NCI-H1092 (cell line): ENCODE measurements at places on chromosomes 6 and 20.
A peak's percentile ranks its signal among the peaks of the same experiment; 100 is the strongest.

DNA sequence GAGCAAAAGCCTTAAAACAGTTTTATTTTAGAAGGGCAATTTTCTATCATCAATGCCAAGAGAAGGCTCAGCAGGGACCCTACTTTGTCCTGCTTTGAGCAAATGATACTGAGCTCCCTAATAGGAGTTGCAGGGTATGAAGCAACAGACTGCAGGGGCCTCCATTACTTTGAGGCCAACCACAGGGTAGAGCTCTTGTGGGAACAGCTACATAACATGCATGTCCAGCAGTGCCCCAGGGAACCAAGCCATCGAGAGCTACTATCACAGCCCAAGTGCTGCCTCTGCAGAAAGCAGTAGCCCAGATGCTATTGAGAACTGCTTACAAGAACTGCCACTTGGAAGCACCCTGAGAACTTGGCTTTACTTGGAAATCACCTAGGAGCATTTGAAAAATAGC is 222.1 kb downstream of the LAMA2 start:
- DNase-seq = no peak

DNA sequence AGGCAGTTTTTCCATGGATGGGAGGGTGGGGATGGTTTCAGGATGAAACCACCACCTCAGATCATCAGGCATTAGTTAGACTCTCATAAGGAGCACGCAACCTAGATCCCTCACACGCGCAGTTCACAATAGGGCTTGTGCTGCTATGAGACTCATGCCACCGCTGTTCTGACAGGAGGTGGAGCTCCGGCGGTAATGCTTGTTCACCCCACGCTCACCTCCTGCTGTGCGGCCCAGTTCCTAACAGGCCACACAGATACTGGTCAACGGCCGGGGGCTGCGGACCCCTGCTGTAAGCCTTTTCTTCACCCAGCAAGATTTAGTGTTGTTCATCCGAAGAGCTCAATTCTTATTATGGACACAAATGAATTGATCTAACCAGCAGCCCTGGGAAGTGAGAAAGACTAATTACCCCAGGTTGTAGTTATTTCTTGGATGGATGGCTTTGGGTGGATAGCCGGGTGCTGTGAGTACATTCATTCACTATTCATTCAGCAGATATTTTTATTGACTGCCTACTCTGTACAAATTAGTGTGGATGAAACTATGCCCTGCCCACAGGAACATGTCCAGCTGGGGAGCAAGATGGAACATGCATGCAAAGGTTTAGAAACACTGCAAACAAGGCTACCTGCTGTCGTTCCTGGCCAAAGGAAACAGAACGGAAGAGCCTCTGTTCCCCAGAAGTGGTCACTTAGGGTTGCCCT is 57.2 kb downstream of the RIOK1 start:
- DNase-seq = no peak

- DNase-seq = no peak
Measured at GRCh38 chr6:50993941-50994720, 175.5 kb downstream of the TFAP2B start.

DNA sequence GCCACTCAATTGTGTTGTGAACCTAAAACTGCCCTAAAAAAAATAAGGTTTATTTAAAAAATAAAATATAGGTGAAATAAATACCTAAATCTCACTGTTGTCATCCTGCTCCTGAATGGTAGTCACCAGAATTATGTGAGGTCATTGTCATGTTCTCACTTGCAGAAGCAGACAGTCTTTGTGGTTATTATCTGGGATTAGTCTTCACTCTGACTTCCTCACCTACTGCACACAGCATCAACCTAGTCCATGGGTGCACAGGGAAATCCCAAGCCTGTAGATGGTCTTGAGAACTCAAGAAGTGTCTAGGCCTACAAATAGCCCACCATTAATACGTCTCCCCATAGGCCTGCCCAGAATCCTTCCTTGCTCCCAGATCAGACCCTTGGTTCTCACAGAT is 97.0 kb downstream of the FOXF2 start:
- no peak for DNase-seq

DNA sequence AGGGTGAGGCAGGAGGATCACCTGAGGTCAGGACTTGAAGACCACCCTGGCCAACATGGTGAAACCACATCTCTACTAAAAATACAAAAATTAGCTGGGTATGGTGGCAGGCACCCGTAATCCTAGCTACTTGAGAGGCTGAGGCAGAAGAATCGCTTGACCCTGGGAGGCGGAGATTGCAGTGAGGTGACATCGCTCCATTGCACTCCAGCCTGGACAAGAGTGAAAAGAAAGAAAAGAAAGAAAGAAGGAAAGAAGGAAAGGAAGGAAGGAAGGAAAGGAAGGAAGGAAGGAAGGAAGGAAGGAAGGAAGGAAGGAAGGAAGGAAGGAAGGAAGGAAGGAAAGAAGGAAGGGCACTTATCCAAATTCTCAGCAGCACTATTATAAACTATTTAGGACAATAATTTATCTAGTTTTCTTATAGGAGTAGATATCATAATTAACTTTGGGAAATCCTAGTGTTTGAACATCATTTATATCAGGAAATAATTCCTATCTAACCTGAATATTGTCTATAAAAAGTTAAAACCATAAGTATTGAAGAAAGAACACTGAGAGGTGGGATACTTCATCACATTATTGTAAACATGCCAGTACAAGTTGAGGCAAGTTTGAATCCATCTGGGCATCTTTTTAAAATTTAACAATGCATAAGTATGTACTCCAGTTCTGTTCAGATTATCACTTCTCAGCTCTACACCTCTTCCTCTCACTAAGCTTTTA is 305.5 kb downstream of the SLC35F1 start:
- DNase-seq = no peak

GRCh38 chr6:153613719-153614455 is 425.2 kb upstream of the OPRM1 start:
- no peak for DNase-seq

DNA sequence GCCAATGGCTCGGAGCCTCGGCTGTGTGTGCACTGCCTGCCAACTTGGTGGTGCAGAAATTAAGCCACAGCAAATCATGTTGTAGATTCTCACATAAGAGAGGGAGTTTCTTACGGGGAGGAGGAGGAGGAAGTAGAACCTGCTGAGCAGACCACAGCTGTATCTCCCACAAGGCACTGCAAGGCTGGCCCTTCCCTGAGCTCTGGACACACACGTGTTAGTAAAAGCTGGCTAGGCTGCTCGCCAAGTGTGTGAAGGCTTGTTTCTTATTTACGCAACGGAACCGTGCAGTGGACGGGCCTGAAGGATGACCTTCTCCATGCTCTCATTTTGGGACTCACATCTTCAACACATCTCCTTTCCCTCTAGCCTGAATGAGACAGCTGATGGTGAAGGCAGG is 15.7 kb upstream of the QKI start:
- DNase-seq = no peak

DNA sequence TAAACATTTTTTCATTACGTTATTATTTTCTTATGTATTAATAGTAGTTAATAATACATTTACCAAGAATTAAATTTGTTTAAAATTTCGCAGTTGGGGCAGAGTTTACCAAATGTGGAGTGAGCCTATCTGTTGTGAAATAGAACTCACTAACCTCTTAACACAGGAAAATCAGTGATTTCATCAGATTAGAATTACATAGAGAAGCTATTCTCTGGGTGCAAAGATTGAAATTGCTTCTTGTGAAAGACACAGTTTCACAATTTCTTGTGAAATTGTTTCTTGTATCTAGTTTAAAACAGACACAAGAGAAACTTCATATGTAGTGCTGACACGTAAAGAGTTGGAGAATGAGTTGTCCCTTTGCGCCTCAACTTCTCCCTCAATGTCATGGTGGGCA is 69.4 kb upstream of the PRL start:
- DNase-seq = no peak

DNA sequence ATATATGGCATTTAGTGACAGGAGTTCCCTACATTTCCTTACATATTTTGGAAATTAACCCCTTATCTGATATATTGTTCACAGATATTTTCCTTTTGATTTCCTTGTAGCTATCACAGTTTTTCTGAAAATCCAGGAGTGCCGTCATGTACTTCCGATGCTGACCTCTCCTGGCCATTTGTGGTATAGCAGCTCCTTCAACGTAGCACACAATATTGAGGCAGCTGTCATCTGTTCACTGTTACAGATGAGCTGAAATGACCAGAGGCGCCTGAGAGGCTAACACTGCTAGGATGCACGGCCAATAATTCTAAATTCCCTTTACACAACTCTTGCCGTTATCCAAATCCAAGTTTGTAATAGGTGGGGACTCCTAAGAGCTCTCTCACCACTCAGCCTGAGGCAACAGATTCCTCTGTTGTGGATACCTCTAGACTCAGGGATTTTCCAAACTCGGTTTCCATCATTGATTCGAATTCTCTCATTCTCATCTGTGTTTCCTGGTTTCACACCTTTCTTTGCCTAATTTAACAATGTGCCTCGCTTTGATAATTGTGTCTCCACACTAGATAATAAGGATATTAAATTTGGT is 53.0 kb downstream of the MMUT start:
- peak; percentile 44 for DNase-seq

DNA sequence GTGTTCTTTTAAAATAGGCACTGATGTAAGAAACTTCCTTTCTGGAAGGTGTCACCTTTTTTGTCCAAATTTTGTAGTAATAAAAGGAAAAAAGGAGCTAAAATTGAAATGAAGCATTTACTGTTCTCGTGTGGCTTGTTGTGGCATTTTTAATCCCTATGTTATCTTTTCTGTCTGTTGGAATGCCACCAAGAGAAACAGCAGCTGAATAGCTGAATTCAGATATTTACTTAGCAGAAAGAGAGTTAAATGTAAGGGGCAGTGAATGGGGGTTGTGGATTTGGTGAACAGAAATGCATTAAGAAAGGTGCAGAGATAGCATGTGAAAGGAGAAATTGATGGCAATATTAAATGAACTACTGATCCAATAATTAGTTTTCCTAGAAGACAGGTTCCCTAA is 573.6 kb upstream of the EPHA7 start:
- no peak for DNase-seq

GRCh38 chr20:2227861-2228260 is 67.9 kb upstream of the TGM3 start:
- DNase-seq = no peak

DNA sequence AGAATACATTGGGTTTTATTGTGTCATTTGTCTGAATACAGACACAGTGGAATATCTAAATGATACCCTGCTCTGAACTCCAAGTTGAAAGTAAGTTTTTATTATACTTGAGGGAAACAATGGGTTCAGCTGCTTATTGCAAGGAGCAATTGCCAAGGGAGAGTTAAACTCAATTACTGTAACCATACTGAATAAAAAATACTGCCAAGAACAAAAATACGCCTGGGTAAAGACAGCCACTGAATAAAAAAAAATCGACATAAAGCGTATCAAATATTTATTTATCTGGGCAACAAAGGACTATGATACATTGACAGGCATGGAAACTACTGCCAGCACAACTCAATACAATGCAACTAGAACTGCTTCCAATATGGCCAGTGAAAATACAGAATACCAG is 18.1 kb downstream of the TFAP2A start:
- no peak for DNase-seq

DNA sequence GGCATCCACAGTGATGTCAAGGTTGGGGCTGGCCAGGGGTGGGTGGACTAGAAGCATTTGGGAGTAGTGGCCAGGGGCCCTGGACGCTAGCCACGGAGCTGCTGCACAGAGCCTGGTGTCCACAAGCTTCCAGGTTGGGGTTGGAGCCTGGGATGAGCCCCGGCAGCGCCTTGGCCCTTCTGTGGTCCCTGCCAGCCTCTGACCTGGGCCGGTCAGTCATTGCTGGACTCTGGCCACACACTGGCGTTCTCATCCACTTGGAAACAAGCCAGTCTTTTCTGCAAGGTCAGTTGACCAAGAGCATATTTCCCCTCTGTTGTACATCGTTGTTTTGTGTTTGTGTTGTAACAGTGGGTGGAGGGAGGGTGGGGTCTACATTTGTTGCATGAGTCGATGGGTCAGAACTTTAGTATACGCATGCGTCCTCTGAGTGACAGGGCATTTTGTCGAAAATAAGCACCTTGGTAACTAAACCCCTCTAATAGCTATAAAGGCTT is 8.4 kb downstream of the PSMA7 start:
- no peak for DNase-seq

DNA sequence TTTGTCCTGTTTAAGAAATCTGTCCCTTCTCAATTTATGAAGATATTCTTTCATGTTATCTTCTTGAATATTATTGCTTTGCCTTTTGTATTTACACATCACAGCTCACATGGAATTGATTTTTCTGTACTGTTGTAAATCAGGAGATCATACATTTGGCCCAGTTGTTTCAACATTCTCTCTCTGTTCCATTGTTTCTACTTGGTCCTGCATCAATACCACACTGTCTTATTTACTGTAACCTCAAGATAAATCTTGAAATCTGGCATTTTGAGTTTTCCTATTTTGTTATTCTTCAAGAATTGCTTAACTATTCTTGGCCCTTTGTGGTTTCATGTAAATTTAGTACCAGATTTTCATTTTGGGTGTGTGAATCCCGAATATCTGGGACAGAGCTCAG is 121.7 kb upstream of the CCN2 start:
- DNase-seq = no peak

DNA sequence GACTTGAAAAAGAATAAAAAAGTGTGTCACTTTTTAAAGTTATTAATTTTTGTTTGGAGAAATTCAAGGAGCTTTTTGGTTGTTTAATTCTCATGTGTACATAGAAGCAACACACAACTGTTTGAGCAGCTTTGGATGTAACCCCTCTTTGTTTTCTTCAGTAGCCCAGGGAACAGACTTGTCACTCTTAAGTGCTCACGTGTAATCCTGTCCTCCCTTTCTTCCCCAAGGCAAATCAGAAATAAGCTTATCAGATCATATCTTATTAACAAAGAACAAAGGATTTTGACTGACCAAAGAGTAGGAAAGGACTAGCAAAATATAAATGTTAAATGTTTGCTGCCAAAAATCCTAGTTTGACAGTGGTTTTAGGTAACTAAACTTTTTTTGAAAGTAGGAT is 7.3 kb upstream of the FLRT3 start:
- DNase-seq = no peak

- DNase-seq = no peak
Measured at GRCh38 chr6:111971866-111972532, 81.9 kb upstream of the CCN6 start.

DNA sequence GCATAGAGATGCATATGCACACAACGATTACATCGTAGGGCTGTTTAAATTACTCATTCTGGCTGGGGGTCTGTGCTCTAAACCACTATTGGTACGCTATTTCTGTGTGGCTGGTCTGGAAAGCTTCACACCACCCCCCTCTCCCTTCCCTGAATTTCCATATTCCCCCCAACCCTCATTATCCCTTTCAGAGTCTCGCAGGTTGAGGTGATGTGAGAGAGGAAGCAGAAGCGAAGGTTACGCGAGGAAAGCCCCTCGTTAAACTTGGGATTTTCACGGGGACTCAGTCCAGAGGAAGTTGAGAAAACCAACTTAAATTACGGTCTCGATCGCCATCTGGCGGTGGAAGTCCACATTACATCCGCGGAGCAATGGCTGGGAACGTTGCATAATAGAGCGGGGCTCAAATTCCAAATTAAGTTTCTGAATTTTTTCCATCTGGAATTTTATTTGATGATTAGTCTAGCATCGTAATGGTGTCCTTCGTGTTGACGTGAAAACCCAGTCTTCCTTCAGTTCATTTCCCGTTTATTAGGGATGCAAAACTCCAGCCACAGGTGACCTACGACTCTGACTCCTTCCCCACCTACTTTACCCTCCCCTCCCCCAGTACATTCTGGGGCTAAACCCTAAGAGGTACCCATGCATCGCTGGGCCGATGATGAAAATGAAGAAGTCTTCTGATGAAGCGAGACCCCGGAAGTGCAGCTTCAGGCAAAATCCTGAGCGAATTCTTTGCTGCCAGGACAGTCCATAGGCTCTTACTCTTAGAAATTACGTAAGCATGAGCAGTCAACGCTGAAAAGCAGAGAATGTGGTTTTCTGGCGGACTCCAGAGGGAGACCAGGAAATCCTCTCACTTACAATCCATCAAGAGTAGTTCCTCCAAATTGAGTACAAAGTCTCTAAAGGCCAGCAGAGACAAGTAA is 19.7 kb downstream of the HLA-DOB start:
- no peak for DNase-seq
